Renal cortical epithelial cell (primary cell): ENCODE measurements at places on chromosomes 1 and 21. TPM values are rescaled to one million over a fixed set of nuclear protein-coding genes. Genes with fewer than 3 reads are reported as not detected.
A peak's percentile ranks its signal among the peaks of the same experiment; 100 is the strongest.

DNA sequence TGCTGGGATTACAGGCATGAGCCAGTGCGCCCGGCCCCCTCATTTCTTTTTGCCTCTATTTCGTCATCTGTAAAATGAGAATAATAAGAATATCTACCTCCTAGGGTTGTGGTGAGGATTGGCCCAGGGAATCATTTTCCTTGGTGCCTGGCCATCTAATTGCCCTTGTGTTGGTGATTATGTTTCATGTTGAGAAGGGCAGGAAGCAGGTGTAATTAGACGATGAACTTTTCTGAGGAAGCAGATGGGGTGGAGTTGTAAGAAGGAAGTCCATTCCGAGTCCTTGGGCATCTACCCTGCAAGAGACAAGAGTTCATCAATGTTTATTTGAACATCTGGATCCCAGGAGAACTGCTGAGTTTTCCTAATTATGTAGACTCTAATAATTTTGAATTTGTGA is 38.7 kb upstream of the NEK2 start:
- DNase-seq, result no peak

DNA sequence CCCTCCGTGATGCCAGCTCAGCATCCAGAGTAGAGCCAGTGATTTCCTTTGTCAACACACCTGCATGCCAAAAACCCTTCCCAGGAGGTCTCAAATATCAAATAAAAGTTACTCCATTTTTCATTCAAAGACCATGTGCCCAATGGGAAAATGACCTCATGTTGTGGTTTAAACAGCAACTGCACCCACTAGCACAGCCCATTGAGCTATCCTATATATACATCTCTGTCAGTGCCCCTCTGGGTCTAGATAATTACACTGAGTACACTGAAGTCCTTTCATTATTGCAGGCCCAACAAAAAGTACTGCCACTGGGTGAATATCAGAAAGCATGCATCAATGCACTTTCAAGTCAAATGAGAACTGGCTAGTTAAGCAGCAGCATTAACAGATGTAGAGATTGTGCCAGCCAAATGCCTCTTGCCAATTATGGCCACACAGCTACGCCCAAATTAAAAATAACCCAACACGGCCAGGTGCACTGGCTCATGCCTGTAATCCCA is 117.7 kb downstream of the SLC45A1 start:
- DNase-seq, result no peak

GRCh38 chr1:57844382-57844980 is 420.6 kb upstream of the DAB1 start:
- DNase-seq, result no peak

DNA sequence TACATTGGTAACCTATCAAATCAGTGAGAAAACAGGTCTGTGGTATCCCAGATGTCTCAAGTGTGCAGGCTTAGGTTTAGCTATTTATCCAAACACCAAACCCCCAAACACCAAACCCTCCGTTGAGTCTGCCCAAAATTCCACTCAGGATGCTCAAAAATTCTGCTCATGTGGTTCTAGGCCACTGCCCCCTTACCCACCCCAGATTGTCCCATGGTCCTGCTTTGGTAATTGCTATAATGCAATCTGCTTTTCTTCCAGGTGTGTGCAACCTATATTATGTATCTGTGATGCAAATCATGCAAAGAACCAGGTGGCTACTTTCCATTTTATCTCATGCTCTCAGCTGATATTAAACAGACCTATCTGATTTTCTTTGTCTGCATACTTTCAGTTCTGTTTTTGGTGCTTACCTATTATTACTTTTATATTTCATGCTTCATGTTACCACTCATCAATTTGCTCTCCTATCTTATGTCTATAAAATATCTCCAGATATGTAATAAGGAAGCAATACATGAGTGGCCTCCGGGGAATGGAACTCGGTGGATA is 123.7 kb downstream of the TOMM20 start:
- DNase-seq, result no peak

DNA sequence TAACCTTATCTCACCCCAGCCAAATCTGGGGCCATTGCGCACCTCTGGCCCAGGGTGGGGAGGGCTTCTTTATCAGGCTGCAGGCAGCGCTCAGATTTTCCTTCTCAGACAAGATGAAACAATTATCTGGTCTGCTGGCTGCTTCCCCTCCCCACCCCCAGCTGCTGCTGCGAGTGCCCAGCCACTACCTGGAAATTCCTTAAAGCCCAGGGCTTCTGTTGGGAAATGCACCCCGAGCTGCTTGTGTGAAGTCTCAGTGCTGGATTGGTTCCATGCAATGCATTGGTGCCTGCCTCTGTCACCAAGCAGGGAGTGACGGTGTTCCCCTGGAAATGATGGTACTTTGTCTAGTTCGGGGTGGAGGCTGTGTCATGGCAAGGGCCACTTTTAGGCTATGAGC is 18.5 kb upstream of the ACTL8 start:
- no peak for DNase-seq

DNA sequence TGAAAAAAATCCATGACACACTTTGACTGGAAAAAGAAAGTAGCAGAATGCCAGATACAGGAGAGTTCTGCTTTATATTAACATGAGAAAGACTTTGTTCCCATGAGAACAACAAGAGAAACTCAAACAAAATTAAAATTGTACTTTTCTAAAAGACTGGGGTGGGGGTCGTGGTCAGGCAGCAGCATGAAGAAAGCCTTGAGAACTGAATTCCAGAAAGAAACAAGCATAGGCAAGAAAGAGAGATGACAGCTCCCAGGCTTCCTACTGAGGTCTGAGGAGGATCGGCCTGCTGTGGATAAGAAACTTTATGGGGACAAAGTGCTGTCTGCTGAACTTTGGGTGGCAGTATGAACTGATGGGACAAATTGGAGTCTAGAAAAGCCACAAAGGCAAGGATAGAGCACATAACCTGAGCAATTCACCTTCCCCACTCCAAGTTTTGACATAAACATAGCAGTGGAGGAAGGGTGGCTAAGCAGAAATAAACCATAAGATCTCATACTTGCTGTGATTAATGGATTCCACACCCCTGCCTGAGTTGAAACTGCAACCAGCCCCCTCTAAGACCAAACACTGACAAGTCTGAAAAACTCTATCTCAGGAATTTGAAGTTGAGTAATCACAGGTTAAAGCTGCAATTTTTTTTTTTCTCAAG is 43.7 kb downstream of the COL6A1 start:
- peak; percentile 56 for DNase-seq

- DNase-seq, result peak; percentile 1
These were observed 182.7 kb downstream of the PCP4 start for GRCh38 chr21:40049931-40050290.

DNA sequence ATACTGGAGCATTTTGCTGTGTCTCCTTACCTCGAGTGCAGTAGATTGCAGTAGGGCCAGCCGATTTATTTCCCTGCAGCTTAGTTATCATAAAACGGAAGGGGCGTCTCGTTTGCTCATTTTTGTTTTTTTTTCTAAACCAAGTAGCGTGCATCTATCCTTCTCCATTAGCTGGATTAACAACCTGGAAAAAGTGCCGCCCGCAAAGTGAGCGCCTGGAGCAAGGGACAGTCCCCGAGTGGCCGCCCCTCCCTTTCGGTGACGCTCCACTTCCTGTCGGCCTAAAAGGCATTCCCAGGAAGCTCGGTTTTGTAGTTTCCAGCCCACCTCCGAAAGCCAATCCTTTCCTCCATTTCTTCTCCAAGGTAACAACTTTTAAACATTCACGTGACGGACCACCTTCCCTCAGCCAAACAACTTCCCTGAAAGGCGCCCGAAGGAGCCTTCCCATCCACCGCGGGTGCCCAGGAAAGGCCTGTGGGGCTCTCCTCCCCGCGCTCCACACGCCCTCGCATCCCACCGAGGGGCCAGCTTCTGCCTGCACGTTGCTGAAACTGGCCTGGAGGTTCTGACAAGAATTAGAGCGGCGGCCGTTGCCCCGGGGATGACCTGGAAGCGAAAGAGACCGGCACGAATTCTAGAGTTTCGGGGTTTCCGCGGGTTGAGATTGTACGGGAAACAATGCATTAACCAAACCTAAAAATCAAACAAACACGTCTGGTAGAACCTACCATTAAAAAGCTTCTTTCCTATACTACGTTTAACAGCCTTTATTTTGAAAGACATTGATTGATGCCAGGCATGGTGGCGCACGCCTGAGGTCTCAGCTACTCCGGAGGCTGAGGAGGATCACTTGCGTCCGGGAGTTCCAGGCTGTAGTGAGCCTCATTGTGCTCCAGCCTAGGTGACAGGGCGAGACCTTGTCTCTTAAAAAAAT is at the start of gene EXTL2:
Gene EXTL2 (minus strand): TSS at position 240 of the 937 bp plus-strand sequence. CDS start 6,085 bp downstream, outside the sequence.
- DNase-seq, result peak; percentile 90

DNA sequence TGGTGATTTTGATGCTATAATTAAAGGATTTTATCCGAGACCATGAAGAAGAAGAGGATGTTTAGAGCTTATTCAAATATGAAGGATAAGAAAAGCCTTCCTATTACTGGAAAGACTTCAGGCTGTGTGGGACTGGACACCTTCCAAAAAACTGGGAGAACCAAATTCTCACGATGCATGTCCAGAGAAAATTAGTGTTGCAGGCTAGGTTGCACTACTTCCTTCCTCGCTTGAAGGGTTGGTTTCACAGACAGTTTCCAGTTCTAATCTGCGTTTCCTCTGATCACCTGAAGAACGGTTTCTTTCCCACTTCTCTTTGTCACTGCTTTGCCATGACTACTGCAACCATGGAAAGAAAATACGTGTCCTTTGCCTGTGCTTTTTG is 2.0 kb downstream of the MTARC2 start:
- peak; percentile 49 for DNase-seq

DNA sequence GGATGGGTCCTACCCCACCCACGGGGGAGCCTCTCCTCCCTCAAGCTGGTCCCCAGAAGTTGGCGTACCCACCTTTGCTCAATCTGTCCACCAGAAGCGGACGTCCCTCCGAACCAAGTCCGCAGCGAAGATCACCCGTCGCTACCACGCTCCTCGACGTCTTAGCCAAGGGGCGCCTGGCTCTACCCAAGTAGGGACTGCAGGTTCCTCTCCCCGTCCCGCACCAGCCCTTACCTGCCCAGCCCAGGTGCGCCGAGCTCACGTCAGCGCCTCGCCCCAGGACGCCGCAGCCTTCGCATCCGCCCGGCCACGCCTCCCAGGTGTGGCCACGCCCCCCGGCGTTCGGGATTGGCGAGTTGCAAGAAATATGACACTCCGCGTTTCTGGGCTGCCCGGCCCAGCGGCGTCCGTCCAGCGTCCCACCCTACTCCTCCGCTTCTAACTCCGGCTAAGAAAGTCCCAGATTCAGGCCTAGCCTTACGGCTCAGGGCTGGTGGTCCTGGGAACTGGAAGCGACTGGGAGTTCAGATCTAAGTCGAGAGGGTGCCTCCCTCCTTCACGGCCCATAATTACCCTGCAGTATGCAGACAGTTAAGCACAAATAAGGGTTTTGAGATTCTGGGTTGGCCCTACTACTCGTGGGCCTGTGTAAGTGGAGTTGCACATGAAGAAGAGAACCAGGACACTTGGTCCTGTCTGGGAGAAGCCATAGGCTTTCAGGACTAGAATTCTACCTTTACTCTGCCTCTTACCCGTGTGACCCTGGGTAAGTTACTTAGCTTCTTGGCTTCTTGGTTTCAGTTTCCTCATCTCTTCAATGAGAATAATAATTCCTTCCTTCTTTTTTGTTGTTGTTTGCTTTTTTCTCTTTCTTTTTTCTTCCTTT is at the start of gene IRF6:
Gene IRF6 (minus strand): TSS at position 268 of the 886 bp plus-strand sequence. CDS start 4,729 bp downstream, outside the sequence.
- peak; percentile 65 for DNase-seq

- no peak for DNase-seq
These were observed 3.5 kb downstream of the MOB3C start for GRCh38 chr1:46612937-46613660.

DNA sequence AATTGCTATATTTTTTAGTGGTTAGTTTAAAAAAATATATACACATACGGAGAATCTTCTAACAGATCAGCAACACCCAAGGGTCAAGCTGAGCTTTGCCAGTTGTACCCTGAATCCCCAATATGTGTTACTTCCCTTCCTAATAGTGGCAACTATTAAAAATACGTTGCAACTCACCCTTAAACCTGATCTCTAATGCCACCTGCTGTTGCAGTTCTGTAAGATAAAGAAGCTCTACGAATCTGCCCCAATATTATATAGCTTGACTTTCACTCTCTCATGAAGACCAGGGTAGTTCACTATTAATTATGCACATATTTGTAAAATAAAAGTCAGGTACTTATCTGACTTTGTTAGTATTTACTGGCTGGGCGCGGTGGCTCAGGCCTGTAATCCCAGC is 58.4 kb downstream of the ASH1L start:
- peak; percentile 51 for DNase-seq

- DNase-seq, result no peak
These were observed 134.9 kb upstream of the NRIP1 start for GRCh38 chr21:15199414-15200383.

- no peak for DNase-seq
These were observed 31.5 kb downstream of the RIMS3 start for GRCh38 chr1:40633931-40634376.

GRCh38 chr21:42419845-42420244 is 16.1 kb downstream of the UBASH3A start:
- no peak for DNase-seq

DNA sequence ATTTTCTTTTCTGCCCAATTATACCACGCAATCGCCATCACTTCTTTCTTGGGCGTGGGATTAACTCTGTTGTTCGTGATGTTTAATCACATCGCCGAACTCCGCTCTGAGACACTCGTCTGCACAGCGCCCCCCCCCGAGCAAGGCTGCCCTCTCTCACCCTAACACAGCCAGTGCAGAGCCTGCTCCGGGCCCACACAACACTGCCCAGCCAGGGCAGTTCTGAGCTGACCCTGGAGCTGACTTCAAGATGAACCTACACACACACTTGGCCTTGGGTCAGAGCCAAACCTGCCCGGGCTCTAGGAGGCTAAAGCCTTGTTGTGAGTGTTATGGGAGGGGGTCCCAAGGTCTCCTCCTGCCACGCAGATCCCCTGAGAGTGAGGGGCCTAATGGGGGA is 64.6 kb upstream of the LRP8 start:
- DNase-seq, result no peak

DNA sequence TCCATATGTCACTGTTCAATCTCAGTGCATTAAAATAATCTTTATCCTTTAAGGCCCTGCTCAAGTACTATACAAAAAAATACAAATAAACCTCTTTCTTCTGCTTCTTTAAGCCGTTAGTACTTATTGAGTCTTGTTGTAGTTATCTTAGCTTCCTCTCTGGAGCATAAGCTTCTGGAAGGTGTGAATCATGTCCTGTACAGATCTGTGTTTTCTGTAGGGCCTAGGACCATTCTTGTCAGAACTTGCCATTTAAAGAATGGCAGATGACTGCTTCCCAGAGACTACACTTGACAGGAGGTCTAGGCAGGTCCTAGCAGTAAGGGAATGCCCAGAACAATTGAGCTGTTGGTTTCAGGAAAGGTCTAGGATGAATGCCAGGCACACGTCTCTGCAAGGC is 12.9 kb downstream of the NEK7 start:
- DNase-seq, result no peak

GRCh38 chr1:75521658-75522057 is 89.3 kb downstream of the SLC44A5 start:
- no peak for DNase-seq

GRCh38 chr1:247335882-247336281 is 4.2 kb upstream of the ZNF496 start:
- DNase-seq, result no peak

HHAT gene
- total RNA-seq, result 30.6 and 33.5 TPM in 2 replicates

DCST1 gene
- total RNA-seq, result not detected in 2 replicates

TMEM82 gene
- not detected in 2 replicates for total RNA-seq

PADI3 gene
- total RNA-seq, result 0.05 and 0.35 TPM in 2 replicates

EXTL1 gene
- 0.05 TPM in 1 of 2 replicates, not detected in the other for total RNA-seq

ANKRD65 gene
- total RNA-seq, result 0.10 and 0.17 TPM in 2 replicates

VHLL gene
- total RNA-seq, result not detected in 2 replicates
